Activated CD4-positive, alpha-beta T cell treated with anti-CD3 and anti-CD28 coated beads for 1 hour (primary cell): ENCODE measurements at places on chromosomes 7 and 10.

GRCh38 chr7:155820246-155820645, 8.0 kb upstream of the SHH start:
- no peak for DNase-seq

DNA sequence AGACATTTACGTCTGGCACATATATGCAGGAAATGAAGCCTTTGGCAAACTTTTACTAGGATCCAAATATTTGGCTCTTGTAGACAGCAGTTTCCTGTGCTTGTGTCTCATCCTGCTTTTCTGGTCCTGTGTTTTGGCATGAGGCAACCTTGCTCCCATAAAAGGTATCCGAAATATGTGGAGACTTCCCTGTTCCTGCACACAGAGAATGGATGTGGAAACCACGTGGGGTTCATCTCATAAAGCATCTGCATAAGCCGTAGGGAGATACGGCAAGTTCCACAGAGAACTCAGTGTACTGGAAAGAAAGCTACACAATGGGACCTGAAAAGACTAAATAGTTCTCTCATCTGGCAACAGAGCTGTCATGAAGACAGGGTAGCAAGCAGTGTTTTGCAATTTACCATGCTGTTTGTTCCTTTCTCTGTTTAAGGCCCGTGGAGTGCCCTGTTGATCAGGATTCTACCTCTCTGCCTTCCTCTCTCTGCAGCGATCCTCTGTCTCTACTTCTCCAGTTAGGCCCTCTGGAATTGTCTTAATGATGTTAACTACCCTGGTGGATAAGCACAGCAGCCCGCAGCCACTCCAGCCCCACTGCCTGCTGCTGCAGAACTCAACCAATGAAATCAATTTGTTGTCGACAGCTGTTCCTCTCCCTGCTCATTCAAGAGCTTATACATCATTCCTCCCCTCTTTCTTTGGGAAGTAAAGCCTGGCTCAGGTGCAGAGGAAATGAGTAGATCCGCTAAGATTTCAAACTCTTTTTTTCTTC, 293.6 kb downstream of the CSTF2T start:
- no peak for DNase-seq

DNA sequence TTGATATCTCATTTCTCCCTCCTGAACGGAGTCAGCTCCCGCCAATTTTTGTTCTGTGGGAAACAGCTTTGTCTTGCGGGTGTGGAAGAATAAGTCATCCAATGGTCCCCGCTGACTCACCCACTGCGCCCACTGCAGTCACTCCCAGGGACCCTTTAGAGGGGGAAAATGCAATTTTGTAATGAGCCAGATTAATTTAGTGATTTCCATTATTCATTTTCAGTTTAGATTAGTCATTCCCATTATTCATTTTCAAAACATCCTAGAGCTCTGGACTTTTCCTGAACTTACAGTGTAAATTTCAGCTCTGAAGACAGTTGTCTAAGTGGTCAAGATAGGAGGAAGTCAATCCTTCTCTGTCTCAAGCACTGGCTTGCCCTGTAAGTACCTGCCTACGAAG, 154.9 kb upstream of the TMEM72 start:
- no peak for DNase-seq

DNA sequence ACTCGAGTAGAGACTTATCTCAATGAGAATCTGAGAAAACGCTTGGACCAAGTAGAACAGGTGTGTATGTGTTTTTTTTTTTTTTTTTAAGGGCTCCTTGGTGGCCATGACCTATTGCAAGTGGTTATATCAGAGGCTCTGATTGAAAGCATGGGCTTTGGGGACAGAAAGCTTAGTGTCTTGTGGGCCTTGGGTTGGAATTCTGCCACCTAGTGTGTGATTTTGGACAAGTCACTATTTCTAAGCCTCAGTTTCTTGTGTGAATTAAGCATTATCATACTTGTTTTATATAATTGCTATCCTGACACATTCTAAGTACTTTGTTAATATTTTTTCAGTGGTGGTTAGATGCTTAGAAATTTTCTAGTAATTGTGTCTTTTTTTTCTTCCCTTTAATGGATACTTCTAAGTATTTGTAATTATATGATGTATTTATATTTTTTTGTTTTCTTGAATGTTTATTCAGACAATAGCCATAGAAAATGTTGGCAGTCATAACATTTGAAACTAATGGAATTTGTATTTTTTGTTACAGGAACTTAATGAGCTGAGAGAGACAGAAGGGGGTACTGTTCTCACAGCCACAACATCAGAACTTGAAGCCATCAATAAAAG, 33.1 kb downstream of the SMC3 start:
- no peak for DNase-seq
